ENCODE measurements at places on chromosomes 4 and X.

GRCh38 chr4:113148925-113149324 lies 99.5 kb downstream of the ANK2 start:
- DNase-seq: no peak

DNA sequence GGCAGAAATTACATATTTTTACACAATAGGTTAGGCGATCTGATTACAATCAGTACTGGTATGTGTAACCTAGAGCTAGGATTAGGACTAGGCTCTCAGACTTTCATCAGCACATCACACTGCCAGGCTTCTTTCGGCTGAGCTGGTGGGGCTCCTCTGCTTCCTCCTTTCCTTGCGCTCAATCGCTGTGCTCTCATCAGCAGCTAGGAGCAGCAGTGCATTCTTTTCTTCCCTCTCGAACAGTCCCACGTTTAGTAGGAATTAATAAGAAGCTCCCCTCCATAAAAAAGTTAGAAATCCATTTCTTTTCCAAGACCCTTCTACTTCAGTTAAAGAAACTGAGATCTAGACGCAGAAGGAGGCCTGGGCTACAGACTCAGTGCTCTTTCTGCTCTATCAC lies 350.4 kb downstream of the SPRY1 start:
- no peak for DNase-seq

DNA sequence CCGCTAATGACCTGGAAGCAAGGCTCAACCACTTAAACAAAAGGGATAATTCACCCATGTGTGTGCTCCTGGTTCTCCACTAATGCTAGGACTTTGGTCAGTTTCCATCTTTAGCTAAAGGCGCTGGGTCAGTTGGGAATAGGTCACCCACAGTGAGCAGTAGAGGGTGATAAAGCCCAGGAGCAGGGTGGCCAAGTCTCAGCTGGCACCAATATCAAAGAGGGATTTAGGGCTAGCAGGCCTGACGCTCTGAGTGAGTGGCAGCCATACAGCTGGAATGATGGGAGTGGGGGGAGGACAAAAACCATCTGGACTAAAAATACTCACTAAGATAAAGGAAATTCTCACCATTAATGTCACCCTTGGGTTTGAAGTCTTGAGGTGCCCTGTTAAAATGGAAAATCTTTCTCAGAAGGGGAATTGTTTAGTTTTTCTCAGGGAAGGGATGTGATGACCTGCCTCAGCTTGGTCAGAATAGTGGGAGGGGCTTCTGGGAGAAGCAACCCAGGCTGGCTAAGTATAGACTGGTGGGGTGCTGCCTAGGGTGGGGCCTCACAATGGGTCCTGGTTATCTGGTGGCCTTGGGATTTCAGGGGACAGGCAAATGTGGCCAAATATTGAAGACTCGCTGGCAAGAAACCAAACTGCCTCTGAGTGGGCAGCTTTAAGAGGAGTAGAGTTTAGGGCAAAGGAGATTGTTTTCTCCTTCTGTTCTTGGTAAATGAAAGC lies 47.1 kb downstream of the TSC22D3 start:
- no peak for DNase-seq

DNA sequence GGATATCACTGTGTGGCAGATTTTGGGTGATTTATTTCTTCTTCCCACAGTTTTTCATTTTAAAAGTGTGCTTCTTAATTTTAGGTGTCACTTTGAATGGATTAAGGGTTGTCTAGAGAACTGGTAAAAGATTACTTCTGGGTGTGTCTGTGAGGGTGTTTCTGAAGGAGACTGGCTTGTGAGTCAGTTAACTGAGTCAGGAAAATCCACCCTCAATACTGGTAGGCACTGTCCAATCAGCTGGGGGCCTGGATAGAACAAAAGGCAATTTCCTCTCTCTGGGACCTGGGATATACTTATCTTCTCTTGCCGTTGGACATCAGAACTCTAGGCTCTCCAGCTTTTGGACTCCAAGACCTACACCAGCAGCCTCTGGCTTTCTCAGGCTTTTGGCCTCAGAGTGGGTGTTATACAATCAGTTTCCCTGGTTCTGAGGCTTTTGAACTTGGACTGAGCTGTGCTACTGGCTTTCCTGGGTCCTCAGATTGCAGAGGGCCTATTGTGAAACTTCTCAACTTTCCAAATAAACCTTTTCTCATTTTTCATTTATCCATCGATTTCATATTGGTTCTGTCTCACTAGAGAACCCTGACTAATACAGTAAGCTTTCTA lies 413.1 kb downstream of the GBA3 start:
- no peak for DNase-seq

- DNase-seq: no peak
Observed at GRCh38 chr4:115865736-115866135, 752.3 kb upstream of the NDST4 start.

DNA sequence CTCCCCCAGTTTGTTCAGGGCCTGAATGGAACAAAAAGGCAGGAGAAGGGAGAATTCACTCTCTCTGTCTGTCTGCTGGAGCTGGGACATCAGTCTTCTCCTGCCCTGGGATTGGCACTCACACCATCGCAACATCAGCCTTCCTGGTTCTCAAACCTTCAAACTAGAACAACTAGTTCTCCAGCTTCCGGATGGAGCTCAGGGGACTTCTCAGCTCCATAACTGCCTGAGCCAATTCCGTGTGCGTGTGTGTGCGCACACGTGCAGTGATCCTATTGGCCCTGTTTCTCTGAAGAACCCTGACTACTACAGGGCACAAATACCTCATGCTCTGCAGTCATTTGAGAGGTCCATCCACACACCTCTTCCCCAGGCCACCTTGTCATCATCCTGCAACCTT lies 18.7 kb upstream of the MAN2B2 start:
- DNase-seq: no peak

GRCh38 chr4:5051278-5052203 lies at the start of gene STK32B:
STK32B (plus strand) TSS chr4:5051480.
- DNase-seq: no peak

DNA sequence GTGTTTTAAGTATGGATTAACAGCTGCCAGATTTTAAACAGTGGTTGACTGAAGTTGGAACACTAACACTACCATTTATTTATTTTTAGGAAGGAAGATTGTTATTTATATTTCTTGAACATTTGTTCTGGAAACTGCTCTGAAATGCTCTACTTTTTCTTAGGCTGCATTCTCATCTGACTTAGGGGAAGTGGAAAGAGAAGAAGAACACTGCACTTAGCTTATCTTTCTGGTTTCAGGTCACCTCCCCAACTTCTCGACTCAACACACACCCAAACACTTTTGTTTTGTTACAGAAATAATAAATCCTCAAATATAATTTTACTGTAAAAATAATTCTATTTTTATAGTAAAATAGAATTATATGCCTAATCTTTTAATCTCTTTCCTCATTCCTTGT lies 18.6 kb downstream of the BLTP1 start:
- no peak for DNase-seq

- DNase-seq: no peak
Observed at GRCh38 chr4:110501826-110502225, 25.9 kb downstream of the ENPEP start.

- no peak for DNase-seq
Observed at GRCh38 chr4:4866124-4866865, 6.8 kb downstream of the MSX1 start.

DNA sequence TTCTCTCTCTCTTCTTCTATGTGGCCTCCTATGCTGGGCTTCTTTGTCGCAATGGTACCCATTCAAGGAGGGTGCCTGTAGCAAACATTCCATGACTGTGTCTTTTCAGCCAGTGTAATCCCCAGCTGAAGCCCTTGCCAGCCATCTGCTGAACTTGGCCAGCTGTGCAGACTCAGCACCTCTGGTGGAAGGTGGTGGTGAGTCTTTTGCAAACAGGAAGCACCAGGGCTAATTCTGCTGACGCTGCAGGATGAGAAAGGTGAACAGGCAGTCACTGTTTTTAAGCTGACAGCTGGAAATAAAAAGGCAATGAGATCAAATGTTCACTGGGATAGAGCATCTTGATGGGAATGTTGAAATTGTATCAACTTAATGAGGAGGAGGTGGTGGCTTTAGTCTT lies 298.7 kb upstream of the CLNK start:
- no peak for DNase-seq

GRCh38 chrX:46757593-46757992 lies 1.3 kb downstream of the SLC9A7 start:
- DNase-seq: no peak

GRCh38 chrX:154064637-154065435 lies 32.7 kb downstream of the MECP2 start:
- no peak for DNase-seq

GRCh38 chr4:148216866-148217814 lies 225.1 kb downstream of the NR3C2 start:
- DNase-seq: no peak

DNA sequence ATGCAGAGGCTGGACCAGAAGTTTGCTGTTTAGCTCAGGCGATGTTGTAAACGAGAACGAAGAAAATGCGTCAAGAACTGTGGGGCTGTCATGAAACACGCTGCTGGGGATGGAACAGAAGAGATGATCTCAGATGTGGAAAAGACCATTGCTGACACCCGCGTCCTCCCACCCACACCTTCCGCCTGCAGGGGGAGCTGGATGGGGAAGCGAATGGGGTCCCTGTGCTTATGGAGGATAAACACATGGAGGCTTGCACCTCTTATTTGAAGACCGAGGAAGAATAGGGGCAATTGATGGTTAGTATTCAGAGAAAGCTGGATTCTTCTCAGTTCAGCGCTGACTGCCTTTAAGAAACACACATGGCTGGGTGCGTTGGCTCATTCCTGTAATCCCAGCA lies 63.9 kb downstream of the GPR143 start:
- no peak for DNase-seq

DNA sequence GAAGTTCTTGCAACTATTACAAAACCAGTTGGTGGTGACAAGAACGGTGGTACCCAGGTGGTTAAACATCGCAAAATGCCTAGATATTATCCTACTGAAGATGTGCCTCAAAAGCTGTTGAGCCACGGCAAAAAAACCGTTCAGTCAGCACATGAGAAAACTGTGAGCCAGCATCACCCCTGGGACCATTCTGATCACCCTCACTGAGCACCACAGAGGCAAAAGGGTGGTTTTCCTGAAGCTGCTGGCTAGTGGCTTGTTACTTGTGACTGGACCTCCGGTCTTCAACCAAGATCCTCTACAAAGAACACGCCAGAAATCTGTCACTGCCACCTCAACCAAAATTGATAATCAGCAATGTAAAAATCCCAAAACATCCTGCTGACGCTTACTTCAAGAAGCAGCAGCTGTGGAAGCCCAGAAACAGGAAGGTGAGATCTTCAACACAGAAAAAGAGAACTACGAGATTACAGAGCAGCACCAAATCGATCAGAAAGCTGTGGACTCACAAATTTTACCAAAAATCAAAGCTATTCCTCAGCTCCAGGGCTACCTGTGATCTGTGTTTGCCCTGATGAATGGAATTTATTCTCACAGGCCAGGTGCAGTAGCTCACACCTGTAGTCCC lies 21.4 kb upstream of the SLC10A6 start:
- DNase-seq: no peak

- no peak for DNase-seq
Observed at GRCh38 chr4:98606894-98607293, 51.5 kb downstream of the TSPAN5 start.

DNA sequence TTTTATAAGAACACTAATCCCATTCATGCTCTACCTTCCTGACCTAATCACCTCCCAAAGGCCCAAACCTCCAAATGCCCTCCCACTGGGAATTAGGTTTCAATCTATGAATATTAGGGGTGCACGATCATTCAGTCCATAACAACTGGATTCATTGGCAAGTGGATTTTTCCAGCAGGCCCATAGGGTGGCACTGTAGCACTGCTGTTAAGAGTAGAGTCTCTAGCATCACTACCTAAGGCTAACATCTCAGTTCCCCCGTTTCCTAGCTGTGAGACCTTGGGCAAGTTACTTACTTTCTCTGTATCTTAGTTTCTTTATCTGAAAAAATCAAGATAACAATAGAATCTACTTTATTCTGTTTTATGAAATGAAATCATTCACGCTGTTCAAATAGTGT lies 315.8 kb downstream of the STIM2 start:
- DNase-seq: peak; percentile 1

GRCh38 chr4:1795299-1796195 lies 2.5 kb downstream of the FGFR3 start:
- DNase-seq: no peak

DNA sequence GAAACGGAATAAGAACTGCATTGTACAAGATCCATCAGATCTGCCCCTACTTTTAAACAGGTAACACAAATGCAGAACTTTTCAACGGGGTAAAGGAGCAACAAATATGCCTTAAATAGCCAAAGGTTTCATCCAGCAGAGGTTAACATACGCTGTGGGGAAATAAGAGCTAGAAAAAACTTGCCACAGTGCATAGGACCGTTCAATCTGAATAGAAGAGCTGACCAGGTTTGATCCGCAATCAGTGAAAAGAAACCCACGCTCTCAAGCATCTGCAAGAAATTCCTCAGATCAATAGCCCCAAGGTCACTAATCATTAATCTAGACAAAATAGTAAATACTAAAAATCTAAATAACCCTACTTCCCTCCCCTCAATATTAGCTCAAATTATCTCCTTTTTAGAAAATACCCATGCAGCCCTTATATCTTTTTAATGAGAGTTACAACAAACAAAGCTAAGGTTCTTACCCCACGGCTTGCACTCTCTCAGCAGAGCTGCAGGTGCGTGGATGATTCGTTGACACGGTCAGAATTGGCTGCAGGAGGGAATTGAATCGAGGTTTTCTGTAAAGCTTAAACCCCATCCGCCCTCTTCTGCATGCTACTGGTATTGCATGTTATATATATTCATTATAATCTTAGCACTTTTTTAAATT lies at the start of gene TLR10:
Gene TLR10 (minus strand): TSS at position 539 of the 657 bp plus-strand sequence. CDS start 7,400 bp downstream, outside the sequence.
- DNase-seq: peak; percentile 21

DNA sequence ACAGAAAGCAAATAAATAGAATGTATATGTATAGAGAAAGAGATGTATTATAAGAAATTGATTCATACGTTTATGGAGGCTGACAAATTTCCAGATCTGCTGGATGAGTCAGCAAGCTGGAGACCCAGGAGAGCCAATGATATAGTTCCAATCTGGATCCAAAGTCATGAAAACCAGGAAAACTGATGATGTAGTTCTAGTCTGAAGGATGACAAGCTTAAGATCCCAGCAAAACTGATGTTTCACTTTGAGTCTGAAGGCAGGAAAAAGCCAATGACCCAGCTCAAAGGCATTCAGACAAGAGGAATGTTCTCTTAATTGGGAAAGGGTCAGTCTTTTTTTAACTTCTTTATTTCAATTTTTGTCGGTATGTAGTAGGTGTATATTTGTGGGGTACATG lies 102.6 kb downstream of the LHFPL1 start:
- DNase-seq: no peak

GRCh38 chr4:173057442-173057841 lies 111.2 kb upstream of the GALNT7 start:
- DNase-seq: peak; percentile 44

- no peak for DNase-seq
Observed at GRCh38 chr4:17875402-17876070, 64.8 kb downstream of the NCAPG start.
